ENCODE measurements at places on chromosomes 3 and 15.
A peak's percentile ranks its signal among the peaks of the same experiment; 100 is the strongest.

- no peak for DNase-seq
Measured at GRCh38 chr15:81755626-81756025, 290.2 kb downstream of the MEX3B start.

- DNase-seq: no peak
Measured at GRCh38 chr3:141407047-141407446, 38.7 kb downstream of the ZBTB38 start.

GRCh38 chr15:60399931-60400330 lies 2.1 kb upstream of the ANXA2 start:
- no peak for DNase-seq

DNA sequence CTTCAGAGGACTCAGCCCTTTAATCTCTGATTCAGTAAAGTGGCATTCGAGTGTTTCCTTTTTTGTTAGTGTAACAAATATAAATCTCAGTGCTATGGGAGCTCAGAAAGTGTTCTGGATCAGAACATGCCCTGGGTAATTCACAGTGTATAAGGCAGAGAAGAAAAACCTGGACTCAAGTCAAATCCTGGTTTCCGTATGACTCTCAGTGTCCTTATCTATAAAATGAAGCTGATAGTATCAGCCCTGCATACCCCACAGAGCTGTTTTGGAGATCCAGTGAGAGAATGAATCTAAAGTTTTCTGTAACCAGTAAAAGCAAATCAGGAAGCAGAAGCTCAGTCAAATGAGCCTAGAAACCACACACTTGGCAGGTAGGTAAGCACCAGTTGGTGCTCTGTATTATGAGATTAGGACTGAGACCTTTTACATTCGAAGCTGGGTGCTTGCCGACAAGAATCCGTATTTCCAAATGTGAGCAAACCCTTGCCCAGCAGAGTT lies 67.2 kb downstream of the IL1RAP start:
- DNase-seq: no peak

DNA sequence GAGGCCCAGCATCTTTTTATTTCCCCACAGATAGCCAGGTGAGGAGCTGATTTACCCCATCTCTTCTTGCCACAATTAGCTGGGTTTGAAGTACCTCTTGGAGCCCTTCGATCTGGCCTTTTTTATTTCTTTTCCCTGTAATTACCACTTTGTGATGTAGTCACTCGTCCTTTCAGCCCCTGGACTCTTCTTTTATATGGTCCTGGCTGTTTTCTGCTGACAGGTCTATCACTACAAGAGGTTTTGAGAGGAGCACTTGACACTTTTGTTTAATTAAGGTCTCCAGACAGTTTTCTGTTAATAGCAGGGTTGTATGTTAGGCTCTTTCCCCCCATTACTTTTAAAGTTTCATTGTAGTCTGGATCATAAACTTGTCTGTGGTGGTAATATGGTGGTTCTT lies 11.8 kb downstream of the ATXN7 start:
- DNase-seq: no peak

- DNase-seq: no peak
Measured at GRCh38 chr3:155763870-155764463, 19.1 kb upstream of the PLCH1 start.

DNA sequence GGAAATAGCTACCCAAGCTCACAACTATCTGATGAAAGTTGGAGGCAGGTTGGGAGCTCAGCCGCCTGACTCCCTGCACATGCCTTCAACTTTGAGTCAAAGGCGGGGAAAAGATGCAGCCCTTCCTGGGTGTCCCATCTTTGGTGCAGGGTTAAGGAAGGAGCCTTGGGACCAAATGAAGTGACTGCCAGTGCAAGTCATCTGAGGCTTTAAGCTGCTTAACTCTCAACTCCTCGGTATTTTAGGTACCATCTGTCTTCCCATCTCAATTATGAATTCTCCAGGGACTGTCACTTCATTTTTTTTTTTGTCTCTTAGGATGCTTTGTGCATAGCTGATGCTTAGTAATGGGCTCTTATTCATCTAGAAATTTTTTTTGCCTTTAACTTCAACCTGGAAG lies 408.8 kb upstream of the C2CD4B start:
- no peak for DNase-seq

DNA sequence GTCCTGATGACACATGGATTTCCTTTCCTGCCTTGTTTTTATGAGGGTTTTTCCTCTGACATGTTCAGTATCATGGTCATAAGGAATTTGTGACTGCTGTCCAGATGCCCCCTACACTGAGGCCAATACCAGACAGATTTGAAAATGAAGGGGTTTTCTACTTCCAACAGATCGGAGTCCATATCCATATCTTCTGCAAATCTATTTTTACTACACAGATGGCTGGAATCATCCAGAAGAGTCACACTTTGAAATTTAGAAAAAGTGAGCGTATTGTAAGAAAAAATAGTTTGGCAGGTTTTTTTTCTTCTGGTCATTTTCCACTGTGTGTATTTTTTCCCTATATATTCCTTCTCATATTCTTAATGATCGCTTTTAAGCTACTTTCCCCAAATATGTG lies 197.5 kb upstream of the LRRC3B start:
- no peak for DNase-seq

DNA sequence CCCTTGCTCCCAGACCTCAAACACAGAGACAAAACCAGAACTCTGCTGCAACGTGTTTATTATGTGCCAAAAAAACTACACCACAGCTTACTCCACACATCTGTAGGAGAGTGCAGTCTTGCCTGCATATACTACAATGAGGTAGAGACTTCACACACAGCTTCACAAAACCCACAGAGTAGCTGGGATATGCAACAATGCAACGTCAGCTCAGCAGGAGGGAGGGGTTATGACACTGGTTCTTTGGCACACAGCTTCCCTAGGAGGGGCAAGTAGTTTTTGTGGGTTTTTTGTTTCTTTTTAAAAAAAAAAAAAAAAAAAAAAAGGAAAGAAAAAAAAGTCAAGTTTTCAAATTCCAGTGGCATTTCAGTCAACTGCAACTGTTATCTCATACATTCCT lies 2.9 kb upstream of the RPS17 start:
- DNase-seq: no peak

GRCh38 chr15:69679623-69680228 lies 227.1 kb downstream of the RPLP1 start:
- DNase-seq: peak; percentile 14

DNA sequence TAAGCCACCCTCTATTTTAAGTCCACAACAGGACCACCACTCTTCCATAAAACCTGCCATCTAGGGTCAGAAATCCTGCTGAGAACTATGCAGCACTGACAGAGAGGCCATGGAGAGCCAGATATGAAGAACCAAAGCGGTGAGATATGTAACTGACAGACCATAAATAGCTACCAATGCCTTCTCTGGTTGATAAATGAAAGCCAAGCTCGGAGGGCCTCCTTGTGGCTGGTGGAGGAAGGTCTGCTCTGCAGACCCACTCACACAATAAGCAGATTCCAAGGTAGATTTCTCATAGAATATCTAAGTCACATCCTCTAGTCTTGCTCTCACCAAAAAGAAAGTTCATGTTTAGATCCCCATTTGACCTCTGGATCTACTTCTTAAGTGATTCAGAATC lies 38.9 kb downstream of the RYK start:
- no peak for DNase-seq

GRCh38 chr15:51098331-51098619 lies 3.6 kb upstream of the TNFAIP8L3 start:
- DNase-seq: no peak

DNA sequence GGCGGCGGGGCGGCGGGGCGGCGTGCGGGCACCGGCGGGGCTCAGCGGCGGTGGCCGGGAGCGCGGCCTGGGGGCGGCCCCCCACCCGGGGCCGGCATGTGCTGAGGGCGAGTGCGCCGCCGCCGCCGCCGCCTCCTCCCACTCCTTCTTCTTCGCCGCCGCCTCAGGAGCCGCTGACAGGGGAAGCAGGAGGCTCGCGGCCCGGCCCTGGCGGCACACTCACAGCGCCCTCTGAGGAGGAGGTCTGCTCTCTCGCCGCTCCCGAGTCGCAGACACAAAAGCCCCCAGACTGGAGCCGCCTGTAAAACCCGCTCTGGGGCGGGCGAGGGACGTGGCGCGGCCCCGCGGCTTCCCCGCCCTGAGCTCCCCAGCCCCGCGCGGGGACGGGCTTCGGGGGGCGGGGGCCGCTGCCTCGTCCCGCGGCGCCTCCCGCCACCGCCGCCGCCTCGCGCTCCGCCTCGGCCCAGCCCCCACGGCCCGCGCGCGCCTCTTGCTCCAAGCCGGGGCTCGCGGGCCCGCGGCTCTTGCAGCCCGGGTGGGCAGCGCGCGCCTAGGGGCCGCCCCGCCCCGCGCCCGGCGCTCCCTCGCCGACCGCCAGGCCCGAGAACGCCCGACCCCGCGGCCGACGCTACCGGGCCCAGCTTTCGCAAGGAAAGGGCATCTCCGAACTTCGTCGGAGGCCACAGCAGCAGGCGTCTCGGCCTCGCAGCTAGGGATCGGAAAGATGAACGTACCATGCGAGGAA lies at the start of gene PYGO1:
Gene PYGO1, minus strand, starts transcription at position 276 of the 745 bp plus-strand sequence. CDS start 462 bp downstream, outside the sequence.
- DNase-seq: no peak

- DNase-seq: no peak
Measured at GRCh38 chr3:116302087-116302747, 143.1 kb downstream of the LSAMP start.

GRCh38 chr3:150783920-150784746 lies 21.2 kb upstream of the SIAH2 start:
- DNase-seq: no peak

GRCh38 chr15:96326328-96327154 lies 4.0 kb upstream of the NR2F2 start:
- no peak for DNase-seq

DNA sequence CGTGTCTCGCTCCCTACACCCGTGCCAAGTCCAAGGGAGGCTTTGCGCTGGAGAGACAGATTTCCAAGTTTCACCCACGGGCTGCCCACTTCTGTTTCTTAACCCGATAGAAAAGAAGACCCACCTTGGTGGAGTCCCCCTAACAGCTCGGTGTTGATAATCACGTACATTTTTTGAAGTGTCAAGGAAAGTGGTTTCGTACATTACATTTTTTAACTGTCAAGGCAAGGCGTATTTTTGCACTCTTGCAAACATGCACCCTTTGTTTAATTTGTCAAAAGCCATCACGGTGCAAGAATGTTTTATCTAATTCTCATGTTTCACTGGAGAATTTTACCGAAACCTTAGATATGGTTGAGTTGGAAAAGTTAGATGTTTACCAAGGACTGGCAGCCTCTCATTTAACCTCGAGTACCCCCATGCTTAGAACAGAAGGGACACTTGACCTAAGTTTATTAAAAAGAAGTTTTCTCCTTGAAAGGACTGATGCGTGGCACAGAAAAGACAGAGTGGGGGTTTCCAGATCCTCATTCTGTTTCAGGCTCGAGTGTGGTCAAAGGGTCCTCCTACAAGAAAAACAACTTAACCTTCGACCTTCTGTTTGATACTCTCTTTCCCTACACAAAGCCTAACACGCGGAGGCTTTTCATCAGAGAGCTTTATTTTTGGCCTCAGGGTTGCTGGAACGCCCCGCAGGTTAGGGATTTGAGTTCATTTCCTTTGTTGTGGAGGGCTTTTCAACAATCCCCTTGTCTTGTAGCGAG lies 882 bp downstream of the GXYLT2 start:
- DNase-seq: no peak

DNA sequence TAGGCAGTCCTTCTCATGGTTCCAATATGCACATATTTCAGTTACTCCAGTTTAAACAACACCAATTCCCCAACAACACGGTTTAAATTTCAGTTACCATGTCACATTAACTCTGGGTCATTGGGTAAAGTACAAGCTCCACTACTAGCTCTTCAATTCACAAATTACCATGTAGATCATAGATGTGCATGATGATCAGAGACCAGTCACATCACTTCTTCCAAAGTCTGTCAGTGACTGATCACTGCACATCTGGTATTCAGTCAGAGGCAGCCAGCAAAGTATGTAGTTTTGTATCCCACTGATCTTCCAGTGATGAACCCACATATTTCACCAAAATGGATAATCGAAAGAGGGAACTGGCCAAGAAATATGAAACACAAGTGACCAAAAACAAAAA lies 978.4 kb upstream of the CFAP20DC start:
- DNase-seq: no peak

GRCh38 chr15:88020806-88021205 lies 235.7 kb downstream of the NTRK3 start:
- DNase-seq: no peak

- DNase-seq: no peak
Measured at GRCh38 chr3:172076212-172076611, 36.8 kb downstream of the FNDC3B start.

DNA sequence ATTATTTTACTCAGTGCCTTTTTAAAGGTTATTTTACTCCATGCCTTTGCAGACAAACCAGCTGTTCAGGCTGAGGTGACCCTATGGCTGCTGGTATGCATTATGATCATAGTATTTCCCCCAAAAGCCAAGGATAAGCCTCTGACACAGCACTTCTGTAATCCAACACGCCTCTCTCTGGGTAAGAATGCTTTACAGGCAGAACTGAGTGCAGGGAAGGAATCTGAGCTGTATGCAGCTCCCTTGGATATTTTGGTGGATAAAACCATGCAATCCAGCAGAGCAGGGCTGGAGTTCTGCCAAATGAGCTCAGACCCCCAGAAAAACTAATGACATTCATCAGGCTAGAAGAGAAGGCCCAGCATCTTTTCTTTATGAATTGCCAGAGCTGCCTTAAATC lies 11.7 kb upstream of the MAP1A start:
- DNase-seq: no peak

DNA sequence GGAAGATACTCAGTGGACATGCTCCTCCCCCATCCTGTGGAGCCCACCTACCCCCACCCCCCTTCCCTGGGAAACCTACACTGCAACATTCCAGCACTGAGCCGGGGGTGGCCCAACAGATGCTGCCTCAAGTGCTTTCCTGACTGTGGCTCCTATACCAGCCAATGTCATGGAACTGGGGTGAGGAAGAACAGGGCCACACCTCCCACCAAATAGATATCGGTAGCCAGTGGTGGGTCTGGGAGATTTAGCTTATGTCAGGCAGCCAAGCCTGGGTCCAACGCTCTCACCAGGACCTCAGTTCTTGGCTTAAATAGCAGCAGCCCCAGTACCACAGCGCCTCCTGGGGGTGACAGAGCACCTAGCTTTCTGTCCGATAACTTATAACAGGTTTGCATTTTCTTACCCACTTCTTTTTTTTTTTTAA lies 30.3 kb downstream of the CDC25A start:
- DNase-seq: peak; percentile 25

All from activated CD4-positive, alpha-beta T cell treated with anti-CD3 and anti-CD28 coated beads, Interleukin-2, amount 50 U/mL, for 24 hours (primary cell).